ENCODE measurements at places on chromosomes 7 and 10.

- no peak for DNase-seq
Measured at GRCh38 chr7:90657481-90657880, 61.4 kb downstream of the CDK14 start.

DNA sequence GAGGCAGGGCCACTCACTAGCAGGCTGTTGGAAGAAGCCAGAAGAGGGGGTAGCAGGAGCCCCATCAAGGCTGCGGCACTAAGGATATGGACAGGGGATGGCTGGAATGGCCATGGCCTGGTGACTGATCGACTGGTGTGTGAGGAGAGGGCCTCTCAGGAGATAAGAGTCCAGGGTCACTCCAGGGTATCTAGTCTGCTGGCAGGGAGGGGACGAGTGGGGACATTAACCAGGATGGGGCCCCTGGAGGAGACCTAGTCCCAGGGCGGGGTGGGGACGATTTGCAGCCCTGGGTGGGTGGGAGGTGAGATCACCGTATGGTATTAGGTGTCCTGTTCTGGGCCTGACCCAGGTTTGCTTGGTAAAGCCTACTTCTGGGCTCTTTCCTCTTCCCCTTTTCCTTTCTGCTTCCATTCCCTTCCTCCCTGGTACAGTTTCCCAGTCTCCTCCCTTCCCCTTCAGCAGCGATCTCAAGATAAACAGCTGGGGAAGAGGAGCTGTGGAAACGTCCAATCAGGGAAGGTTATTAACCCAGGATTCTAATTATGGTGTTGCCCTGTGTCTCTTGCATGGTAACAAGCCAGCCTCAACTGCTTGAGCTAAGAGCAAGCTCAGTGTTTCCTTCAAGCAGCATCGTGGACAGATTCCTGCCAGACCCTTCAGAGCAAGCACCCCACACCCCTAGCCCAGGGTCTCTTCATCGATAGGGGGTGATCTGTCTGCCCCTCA lies 233.2 kb downstream of the RPS24 start:
- DNase-seq = no peak

DNA sequence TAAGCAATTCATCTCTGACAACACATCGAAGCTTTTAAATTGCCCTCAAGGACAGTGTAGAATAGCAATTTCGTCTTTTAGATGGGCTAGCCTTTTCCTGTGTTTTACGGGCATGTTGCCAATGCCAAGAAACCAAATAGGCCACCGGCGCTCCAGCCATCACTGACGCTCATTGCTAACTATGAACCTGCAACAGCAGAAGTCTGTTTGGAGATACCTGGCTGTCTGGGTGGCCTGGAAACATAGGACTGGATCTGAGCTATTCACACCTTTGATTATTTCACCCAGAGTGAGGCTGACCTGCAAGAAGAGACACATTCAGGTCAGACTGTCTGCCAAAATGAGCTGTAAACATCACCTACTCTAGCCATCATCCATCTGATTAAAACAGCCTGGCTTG lies 12.0 kb downstream of the KPNA7 start:
- no peak for DNase-seq

DNA sequence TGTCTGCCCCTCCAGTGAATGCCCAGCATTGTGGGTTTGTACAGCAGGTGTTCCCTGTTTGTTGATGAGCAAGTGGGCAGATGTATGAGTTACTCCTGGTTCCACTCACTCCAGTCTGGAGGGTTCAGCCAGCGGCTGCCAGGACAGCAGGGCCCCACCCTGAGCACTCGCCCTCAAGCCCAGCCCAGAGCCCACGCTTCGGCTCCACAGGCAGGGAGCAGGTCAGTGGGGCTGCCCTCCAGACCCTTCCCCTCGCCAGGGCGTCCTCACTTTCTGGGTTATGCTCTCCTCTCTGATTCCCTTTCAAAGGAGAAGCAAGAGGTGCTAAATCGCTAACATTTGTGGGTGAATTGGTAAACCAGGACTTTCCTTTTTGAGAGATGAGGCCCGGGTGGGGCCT lies 4.8 kb upstream of the VIPR2 start:
- no peak for DNase-seq

DNA sequence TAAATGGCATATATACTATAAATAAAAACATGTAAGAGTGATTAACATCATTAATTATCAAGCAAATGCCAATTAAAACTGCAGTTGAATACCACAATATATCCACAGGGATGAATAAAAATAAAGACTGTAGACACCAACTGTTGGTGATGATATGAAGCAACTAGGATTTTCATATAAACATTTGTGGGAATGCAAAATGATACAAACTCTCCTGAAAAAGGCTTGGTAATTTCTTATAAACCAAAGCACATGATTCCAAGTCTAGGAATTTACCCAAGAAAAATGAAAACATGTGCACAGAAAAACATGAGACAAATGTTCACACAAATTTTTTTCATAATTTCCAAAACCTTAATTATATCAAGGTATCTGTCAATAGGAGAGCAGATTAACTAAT lies 448.1 kb downstream of the ETV1 start:
- no peak for DNase-seq
